ENCODE measurements at places on chromosomes 1 and 21. TPM values are rescaled to one million over a fixed set of nuclear protein-coding genes. Genes with fewer than 3 reads are reported as not detected.

Gene ELAPOR1
- total RNA-seq, result 0.54 TPM

Gene C1QC
- not detected for total RNA-seq

Gene LRRC53
- total RNA-seq, result not detected

Gene BRINP2
- 4.6 TPM for total RNA-seq

Gene NT5C1A
- 1.1 TPM for total RNA-seq

Gene CASQ1
- total RNA-seq, result 0.62 TPM

Gene RGS13
- 2.9 TPM for total RNA-seq

Gene SLFNL1
- 0.76 TPM for total RNA-seq

Gene S100A2
- total RNA-seq, result 0.23 TPM

Gene CFHR5
- not detected for total RNA-seq

Gene OR1C1
- total RNA-seq, result not detected

Gene CCDC27
- 0.31 TPM for total RNA-seq

Gene OLIG2
- total RNA-seq, result 9.7 TPM

Gene CYP4Z1
- not detected for total RNA-seq

Gene CD34
- total RNA-seq, result 1.00 TPM

Gene TNFRSF25
- total RNA-seq, result 1.4 TPM

Gene IL20
- not detected for total RNA-seq

Gene TNN
- 0.24 TPM for total RNA-seq

Gene S100A9
- total RNA-seq, result not detected

Gene NUDT4B
- 1.9 TPM for total RNA-seq

Gene LRRC39
- 2.3 TPM for total RNA-seq

Gene SLAMF9
- total RNA-seq, result not detected

Gene KRTAP12-3
- total RNA-seq, result not detected

Gene NASP
- total RNA-seq, result 182 TPM

Gene TEX35
- 0.38 TPM for total RNA-seq

Gene PTPRC
- total RNA-seq, result 1.3 TPM

Gene DCLRE1B
- 1.6 TPM for total RNA-seq

Gene DNMT3L
- 0.29 TPM for total RNA-seq

Gene HFM1
- 27.5 TPM for total RNA-seq

Gene NBPF9
- 13.5 TPM for total RNA-seq

Gene LINGO4
- total RNA-seq, result 0.18 TPM

Gene AK5
- 0.46 TPM for total RNA-seq

Gene OR2L5
- 0.08 TPM for total RNA-seq

Gene OXCT2
- not detected for total RNA-seq

Gene EPS8L3
- total RNA-seq, result not detected

Gene BSND
- 0.25 TPM for total RNA-seq
